ENCODE measurements at places on chromosomes 7 and 10. TPM values are rescaled to one million over a fixed set of nuclear protein-coding genes. Genes with fewer than 3 reads are reported as not detected.

The INHBA gene
- 1.2 TPM for total RNA-seq

The CFAP46 gene
- total RNA-seq = not detected

The C10orf88 gene
- total RNA-seq = 16.0 TPM

- DNase-seq = no peak
Measured at GRCh38 chr7:111903797-111904196, 302.4 kb downstream of the DOCK4 start.

- peak; percentile 57 for DNase-seq
Measured at GRCh38 chr7:128904381-128905197, 5.9 kb downstream of the KCP start.

- no peak for DNase-seq
Measured at GRCh38 chr10:76126607-76127527, 695.4 kb downstream of the LRMDA start.

DNA sequence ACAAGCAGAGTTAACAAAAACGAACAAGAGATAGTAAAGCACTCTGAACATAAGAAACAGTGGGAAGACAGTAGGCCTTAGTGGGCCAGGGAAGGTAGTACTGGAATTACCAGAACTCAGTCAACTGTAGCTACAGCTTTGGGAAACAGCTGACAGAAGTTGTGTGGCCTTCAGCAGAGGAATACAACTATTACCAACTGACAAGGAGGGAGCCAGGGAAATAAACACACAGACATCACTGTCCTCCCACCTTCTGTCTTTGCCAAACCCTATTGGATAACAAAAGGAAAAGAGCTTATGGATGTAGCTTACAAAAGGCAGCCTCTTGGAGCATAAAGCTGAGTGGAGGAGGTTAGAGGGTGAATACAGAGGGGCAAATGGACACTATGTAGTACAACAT lies 15.4 kb downstream of the MICU1 start:
- no peak for DNase-seq
